ENCODE measurements at places on chromosomes 13 and 19.

DNA sequence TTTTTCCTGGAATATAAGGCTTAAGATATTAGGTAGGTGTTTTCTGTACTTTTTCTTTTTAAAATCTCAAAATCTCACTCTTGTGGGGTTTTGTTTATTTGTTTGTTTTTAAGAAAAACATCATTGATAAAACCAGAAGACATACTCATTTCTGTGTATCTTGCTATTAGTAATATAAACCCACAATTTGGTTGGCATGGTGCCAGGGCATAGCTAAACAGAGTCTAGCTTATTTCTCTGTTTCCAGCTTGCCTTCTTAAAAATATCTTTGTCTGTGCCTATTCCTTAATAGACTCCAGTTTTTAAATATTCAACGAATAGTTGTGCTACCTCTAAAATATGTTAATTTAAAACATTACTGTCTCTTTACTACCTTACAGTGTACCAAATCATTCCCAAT lies 1121.9 kb upstream of the PCDH20 start:
- no peak for DNase-seq

DNA sequence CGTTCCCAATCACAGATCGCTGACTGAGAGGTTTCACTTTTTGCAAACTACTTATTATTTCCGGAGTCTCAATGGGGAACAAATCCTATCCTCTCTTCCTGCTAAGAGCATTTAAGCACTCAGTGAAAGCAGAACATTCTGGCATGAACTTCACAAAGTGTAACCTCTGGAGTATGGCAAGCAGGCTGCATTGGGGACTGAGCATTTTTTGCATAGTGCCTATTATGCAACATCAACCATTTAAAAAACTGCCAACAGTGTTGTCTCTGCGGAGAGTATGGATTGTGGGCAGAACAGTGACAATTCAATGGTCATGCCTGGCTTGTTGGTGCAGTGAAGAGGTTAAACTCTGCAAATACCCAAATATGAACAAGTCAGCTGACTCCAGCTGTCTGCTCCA lies 484.6 kb downstream of the OLFM4 start:
- DNase-seq: no peak

DNA sequence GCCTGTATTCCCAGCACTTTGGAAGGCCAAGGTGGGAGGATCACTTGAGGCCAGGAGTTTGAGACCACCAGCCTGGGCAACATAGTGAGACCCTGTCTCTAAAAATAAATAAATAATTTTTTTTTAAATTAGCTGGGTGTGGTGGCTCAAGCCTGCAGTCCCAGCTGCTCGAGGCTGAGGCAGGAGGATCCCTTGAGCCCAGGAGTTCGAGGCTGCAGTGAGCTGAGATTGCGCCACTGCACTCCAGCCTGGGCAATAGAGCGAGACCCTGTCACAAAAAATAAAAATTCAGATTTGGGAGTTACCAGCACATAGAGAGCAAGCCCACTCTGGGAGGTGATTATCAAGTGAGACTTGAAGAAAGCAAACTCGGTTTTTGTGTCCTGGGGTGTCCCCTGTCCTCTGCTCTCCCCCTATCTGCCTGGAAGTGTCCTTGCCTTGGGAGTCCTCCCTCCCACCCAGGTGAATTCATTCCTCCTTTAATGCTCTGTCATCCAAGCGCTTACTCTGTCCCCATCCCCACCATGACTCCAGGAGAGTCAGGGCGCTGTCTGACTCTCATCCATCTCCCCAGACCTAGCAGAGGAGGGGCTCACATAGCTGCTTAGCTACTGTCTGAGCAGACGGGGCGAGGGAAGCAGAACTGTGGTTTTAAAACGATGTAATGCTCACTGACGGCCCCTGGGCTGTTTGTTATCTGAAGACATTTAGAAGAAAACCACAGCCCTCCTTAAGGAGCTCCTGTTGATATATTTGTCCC lies 146.8 kb downstream of the STK24 start:
- DNase-seq: no peak

DNA sequence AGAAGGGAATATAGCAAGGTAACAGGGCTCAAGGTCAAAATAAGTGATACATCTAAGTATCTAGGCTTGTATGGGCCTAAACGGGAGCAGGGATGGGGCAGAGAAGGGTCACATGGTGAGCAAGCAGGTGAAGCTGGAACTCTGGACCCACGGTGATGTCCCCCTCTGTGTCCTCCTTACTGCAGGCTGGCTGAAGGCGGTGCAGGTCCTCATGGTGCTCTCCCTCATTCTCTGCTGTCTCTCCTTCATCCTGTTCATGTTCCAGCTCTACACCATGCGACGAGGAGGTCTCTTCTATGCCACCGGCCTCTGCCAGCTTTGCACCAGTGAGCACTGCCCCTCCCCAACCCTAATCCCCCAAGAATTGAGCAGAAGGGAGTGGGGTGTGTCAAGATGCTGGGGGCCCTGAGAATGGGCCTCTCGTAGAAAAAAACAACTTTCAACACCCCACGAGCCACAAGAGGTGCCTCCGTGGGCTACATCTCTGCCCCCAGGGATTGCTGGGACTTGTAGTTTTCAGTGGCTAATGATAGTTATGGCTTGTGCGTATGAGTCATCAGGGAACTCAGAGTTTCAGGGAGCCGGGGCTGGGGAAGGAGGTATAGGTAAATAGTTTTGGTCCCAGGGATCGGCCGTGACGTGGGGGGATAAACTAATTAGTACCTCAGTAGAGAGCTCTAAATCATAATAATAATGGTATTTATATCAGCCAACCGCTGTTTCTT lies 4.0 kb downstream of the EMP3 start:
- peak; percentile 41 for DNase-seq

DNA sequence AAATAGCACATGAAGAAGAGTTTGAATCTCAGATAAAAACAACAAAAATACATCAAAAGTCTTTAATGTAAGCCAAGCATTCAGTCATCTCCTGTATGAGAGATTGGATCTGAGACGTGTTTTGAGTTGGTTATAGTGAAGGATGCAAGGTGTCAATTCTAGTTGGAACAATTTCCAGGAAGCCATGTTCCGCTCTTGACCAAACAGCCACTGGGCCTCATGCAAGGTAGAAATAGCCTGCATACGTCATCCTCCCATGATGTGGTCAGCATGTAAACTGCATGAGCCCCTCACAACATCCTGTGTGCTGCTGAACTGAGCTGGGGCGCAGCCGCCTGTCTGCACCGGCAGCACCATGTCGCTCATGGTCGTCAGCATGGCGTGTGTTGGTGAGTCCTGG lies at the start of gene KIR3DL3:
Gene KIR3DL3, plus strand, starts transcription at position 301 of the 400 bp plus-strand sequence. Its CDS starts 55 bp downstream, at position 356.
- no peak for DNase-seq

GRCh38 chr19:33339016-33339984 lies 34.2 kb upstream of the CEBPG start:
- DNase-seq: no peak

- DNase-seq: no peak
These were observed 500.9 kb downstream of the MYO16 start for GRCh38 chr13:109130093-109130835.

All from stimulated activated CD4-positive, alpha-beta T cell treated with anti-CD3 and anti-CD28 coated beads, Interleukin-1b, Interleukin-23, amount 100 ng/mL, for 48 hours (primary cell).